ENCODE measurements at places on chromosomes 1 and 21.

- DNase-seq = no peak
Measured at GRCh38 chr1:221727146-221728036, 14.5 kb downstream of the DUSP10 start.

DNA sequence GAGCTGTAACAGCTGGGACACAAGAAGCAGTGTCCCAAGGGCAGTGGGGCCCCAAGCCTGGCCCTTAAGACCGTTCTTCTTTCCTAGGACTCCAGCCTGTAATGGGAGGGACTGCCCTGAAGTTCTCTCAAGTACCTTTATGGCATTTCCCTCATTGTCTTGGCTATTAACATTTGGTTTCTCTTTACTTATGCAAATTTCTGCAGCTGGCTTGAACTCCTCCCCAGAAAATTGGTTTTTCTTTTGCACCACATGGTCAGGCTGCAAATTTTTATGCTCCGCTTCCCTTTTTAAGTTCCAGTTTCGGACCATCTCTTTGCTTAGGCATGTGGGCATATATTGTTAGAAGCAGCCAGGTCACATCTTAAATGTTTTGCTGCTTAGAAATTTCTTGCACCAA is 3.1 kb upstream of the MROH9 start:
- DNase-seq = no peak

- DNase-seq = no peak
Measured at GRCh38 chr1:47435506-47436303, 2.1 kb upstream of the FOXD2 start.

- no peak for DNase-seq
Measured at GRCh38 chr1:159223004-159223403, 18.3 kb downstream of the ACKR1 start.

- no peak for DNase-seq
Measured at GRCh38 chr1:43184995-43185394, 12.9 kb downstream of the CFAP57 start.

DNA sequence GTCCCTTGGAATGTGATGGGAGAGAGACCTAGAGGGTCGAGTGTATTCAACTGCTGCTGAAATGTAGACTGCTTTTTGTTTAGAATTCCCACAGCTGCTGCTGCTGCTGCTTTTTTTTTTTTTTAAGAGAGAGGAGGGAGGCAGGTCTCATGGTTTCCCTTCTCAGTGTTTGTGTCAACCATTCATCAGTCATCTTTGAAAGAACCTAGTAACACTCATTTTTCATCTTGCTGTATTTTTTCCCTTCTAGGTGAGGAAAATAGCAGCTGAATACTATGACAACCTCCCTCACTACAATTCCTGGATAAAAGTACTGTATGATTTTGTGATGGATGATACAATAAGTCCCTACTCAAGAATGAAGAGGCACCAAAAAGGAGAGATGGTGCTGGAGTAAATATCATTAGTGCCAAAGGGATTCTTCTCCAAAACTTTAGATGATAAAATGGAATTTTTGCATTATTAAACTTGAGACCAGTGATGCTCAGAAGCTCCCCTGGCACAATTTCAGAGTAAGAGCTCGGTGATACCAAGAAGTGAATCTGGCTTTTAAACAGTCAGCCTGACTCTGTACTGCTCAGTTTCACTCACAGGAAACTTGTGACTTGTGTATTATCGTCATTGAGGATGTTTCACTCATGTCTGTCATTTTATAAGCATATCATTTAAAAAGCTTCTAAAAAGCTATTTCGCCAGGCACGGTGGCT is 9.2 kb downstream of the DEGS1 start:
- DNase-seq = no peak

GRCh38 chr1:168000656-168001055 is 63.8 kb upstream of the MPC2 start:
- DNase-seq = no peak

DNA sequence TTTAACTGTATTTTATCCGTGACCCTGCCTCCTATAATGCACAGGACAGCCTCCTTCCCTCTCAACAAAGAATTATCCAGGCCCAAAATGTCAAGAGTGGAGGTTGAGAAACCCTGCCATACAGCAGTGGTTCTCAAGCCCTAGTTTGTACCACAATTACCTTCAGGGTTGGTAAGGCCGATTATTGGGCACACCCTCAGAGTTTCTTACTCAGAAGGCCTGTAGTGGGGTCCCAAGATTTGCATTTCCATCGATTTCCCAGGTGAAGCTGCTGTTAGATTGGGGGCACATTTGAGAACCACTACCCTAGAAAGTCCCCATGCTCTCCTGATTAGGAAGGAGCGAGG is 400 bp upstream of the PGBD2 start:
- no peak for DNase-seq

- DNase-seq = no peak
Measured at GRCh38 chr1:179969962-179970361, 15.4 kb downstream of the CEP350 start.

DNA sequence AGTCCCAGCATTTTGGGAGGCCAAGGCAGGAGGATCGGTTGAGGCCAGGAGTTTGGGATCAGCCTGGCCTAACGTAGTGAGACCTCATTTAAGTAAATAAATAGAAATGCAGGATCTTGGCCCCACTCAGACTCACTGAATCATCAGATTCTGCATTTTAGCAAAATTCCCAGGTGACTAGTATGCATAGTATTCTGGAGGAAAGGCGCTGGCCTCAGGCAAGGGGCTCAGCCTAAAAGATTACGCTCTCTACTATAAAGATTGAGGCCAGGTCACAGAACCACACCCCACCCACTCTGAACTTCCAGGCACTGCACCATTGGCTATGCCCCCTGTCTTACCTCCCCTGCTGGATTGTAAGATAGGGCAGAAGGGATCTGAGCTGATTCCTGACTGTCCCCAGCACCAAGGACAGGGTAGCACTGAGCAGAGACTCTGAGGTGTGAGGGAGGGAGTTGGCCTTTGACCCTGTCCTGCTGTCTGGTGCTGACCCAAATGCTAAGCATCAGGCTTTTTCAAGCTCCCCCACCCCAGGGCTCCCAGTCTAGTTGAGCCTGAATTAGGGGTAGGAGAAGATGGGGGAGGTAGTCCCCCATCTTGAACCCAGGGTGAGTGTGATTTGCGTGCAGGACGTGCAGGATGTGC is 2.7 kb downstream of the FOXE3 start:
- no peak for DNase-seq

GRCh38 chr1:98949166-98949565 is 55.5 kb downstream of the PLPPR5 start:
- no peak for DNase-seq

DNA sequence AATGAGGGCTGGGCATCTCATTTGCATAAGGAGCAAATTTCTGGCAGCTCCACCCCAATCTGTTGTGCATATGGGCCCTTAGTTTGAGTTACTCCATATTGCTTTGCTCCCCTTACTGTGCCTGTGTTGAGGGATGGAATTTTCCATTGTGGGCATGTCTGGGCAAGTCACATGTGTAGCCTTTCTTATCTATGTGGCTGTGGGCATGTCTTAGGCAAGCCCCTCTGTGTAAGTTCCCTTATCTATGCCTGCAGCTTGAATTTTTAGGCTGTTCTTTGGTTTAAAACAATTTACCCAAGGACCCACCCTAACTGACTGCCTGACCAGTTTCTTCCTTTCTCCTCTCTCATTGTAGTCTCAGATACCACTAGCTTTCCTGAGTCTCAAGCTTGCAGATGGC is 405.7 kb upstream of the NCAM2 start:
- DNase-seq = no peak

DNA sequence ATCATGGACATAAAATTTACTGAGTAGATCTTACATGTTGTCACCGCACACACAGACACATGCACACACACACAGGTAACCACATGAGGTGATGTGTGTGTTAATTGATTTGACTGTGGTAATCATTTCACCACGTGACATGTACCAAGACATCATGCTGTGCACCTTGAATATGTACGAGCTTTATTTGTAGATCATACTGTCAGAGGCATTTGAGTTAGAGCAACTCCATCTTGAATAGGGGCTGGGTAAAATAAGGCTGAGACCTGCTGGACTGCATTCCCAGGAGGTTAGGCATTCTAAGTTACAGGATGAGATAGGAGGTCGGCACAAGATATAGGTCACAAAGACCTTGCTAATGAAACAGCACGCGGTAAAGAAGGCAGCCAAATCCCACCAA is 31.7 kb upstream of the TRIM17 start:
- DNase-seq = no peak

DNA sequence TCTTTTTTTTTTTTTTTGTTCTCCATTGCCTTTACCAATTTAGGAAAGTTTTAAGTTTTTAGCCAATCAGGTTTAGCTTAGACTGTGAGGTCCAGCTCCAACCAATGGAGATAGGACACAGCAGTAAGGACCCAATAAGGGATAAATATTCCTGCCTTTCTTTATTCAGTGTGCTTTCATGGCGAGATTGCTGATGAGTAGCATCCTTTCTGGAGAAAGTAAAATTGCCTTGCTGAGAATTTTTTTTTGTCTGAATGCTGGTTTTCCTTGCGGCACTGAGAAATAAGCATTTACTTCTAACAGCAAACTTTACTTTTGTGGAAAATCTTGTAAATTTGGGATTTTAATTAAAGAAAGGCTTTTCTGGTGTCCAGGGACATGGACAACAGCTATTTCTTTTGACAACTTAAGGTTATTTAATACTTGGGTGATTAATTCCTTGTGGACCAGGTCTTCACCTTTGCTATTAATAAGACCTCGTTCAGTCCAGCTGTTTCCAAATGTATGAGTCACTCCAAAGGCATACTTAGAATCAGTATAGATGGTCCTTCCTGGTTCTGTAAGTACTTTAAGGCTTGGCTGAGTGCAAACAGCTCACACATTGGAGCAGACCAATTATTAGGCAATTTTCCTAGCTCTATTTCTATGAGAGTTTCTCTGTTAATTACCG is 54.1 kb downstream of the SERINC2 start:
- no peak for DNase-seq

DNA sequence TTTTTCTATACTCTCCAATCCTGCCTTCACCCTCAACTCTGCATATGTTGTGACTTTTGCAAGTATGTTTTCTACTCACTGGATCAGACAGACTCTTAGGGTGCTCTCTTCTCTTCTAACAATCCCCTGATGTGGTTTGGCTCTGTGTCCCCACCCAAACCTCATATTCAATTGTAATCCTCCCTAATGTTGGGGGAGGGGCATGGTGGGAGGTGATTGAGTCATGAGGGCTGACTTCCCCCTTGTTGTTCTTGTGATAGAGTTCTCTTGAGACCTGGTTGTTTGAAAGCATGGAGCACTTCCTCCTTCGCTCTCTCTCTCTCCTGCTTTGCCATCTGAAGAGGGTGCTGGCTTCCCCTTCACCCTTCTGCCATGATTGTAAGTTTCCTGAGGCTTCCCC is 148.9 kb upstream of the IGSF21 start:
- DNase-seq = no peak

- no peak for DNase-seq
Measured at GRCh38 chr1:109537450-109538178, 2.1 kb upstream of the GPR61 start.

DNA sequence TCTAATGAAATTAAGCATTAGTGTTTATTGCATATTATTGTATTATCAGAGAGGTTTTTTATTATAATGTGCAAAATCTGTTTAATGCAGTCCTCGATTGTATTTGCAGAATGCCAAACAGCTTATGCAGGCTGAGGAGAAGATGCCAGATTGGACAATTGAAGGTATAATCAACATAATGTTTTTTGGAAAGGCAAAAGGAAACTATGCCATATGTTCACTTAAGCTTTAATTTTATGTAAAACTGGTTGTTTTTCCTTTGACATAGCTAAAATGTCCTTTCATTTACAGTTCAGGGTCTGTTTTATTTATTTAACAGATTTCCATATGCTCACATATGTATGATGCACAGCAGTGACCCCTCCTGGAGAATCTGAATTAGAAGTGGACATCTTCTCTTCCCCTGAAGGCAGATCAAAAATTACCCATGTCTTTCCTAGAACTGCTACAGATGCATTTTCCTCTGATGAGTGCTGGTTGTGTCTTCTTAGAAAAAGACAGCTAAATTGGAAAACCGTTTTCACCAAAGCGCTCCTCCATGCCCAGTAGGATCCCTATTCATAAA is 143.5 kb upstream of the USH2A start:
- no peak for DNase-seq

GRCh38 chr1:33718186-33718585 is 145.7 kb upstream of the HMGB4 start:
- DNase-seq = no peak

DNA sequence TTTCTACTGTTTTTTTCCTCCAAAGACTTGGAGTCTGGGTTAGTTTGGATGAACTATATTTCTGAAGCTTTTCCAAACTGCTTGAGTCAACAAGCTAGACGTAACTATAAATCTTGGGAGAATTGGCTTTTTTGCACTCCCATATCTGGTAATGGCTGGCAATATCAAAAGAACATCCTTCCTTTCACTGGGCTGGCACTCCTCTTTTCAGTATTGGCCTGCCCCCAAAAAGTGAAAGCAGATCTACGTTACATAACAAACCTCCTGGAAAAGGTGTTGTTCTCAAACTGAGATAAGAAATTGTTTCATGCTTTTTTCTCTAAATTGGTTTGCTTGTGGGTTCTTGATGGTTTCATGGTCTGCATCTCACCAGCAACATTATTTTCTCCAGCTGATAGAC is 499.3 kb downstream of the NEGR1 start:
- DNase-seq = no peak

GRCh38 chr1:109655615-109656519 is at the start of gene GSTM4:
Gene GSTM4, plus strand, starts transcription at chr1:109656099. Its CDS starts 291 bp downstream, at chr1:109656390.
- DNase-seq = peak; percentile 24

DNA sequence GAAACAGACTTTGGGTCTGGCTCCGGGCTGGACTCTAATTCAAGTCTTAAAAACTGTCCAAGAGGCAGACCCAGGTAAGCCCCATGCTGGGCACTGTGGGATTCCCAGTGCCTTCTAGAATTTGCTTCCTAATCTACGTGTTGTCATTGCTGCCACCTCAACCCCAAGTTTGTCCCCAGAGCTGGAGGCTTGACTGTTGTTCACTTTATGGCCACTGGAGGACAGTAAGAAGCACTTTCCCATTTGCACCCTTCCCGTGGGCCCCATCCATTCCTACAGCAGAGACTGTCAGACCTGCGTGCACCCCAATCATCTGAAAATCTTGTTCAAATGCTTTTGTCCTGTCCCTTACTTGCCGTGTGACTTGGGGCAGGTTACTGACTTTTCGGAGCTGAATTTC is 29.4 kb upstream of the VASH2 start:
- DNase-seq = no peak

DNA sequence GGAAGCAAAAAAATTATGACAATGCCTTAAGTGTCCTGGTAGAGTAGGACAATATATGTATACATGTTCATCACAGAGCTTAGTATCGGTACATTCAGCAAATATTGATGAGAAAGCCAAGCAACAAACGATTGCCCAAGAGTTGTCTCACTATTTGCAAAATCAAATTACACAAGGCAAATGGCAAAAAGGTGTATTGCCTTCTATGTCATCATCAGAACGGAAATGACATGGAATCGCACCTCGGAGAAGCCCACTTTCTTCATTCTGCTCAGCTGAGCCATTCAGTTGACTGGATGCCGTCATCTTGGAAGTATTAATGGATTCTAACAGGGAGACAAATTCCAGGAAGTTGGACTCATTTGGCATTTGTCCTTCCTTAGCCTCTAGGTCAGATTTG is 37.7 kb downstream of the PCNX2 start:
- no peak for DNase-seq

GRCh38 chr1:53546409-53547155 is 87.4 kb downstream of the DMRTB1 start:
- DNase-seq = no peak
